ENCODE measurements at places on chromosomes 16 and 17.

GRCh38 chr17:1786708-1787107 lies 24.8 kb downstream of the SERPINF1 start:
- DNase-seq: no peak

GRCh38 chr17:68777856-68778694 lies 176.9 kb upstream of the FAM20A start:
- no peak for DNase-seq

DNA sequence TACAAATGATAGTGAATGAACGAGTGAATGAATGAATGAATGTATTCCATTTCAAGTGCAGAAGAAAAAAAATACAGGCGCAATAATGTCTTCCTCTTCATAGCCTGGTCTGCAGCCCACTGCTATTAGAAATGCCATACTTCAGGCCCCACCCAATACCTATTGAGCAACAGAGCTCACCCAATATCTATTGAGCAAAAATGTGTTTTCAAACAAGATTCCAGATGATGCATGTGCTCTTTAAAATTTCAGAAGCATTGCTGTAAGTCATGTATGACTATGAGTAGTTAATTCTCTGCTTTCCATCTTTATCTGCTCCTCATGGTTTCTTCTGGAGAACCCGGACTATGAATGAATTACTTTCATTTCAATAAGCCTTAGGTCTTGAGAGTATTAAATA lies 308.2 kb downstream of the XYLT1 start:
- DNase-seq: peak; percentile 51

GRCh38 chr17:5943982-5944381 lies 126.2 kb upstream of the WSCD1 start:
- DNase-seq: no peak

GRCh38 chr17:27544350-27545131 lies 86.4 kb upstream of the LGALS9 start:
- no peak for DNase-seq

- DNase-seq: no peak
These were observed 21.4 kb downstream of the ACTG1 start for GRCh38 chr17:81491181-81491581.

GRCh38 chr17:21160401-21160800 lies 33.6 kb downstream of the DHRS7B start:
- DNase-seq: no peak

- DNase-seq: peak; percentile 18
These were observed 855 bp downstream of the TUFM start for GRCh38 chr16:28845293-28845692.

GRCh38 chr16:23530062-23530461 lies 19.8 kb upstream of the GGA2 start:
- no peak for DNase-seq

DNA sequence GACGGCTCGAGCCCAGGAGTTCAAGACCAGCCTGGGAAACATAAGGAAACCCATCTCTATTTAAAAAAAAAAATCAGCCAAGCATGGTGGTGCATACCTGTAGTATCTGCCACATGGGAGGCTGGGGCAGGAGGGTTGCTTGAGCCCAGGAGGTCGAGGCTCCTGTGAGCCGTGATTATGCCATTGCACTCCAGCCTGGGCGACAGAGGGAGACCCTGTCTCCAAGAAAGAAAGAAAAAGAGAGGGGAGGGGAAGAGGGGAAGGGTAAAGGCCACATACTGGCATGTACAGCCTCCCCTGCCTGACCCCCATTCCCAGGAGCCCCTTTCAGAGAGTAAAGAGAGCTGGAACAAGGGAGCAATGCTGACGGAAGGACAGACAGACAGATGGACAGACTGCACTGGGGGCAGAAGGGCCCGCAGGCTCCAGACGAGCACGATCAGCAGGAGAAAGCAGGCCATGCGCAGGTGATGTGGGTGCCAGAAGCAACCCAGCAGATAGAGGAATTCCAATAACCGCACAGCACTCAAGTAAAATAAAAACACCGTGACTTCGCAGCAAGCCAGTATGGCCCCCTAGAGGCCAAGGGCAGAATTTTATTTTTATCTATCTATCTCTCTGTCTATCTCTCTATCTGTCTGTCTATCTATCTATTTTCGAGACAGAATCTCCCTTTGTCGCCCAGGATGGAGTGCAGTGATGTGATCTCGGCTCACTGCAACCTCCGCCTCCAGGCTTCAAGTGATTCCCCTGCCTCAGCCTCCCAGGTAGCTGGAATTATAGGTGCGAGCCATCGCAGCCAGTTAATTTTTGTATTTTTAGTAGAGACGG lies 27.1 kb upstream of the SNN start:
- peak; percentile 73 for DNase-seq

- no peak for DNase-seq
These were observed 18.9 kb downstream of the TRIM25 start for GRCh38 chr17:56894859-56895455.

DNA sequence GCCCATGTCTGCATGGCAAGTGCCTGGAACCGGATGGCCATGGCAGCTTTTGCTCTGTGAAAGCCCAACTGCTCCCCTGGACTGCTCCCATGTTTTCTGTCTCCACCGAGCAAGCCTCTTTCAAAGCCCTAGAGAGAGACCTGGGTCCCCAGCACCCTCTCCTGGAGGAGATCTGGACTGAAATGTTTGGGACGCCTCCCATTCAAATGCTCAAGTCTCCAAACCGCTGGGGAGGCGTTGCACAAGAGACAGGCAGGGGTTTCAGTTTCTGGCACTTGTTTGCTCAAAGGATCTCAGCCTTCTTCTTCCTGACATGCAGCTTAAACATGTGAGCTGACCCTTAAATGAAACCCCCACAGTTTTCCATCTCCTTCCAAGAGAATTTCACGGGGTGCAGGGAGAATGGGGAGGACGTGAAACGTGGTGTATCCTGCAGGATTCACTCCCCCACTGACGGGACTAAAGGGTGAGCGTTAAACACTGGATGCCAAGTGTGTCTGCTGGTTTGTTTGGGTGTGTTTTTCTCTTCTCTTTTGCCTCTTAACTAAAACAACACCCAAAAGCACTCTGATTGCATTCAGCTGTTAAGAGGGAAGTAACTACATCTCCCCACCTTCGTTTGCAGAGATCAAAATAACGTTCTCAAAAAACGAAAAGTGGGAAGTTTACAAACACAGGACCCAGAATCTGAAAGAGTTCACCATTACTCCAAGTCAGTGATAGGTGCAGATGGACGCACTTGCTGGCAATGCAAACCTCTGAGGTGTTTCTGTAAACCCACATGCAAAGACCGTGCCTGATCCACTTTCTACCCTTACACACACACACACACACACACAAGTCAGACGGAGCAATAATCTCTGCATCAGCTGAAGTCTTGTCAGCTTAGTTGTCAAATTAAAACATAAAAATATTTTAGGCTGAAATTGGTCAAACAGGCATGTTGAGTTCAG lies 256.9 kb downstream of the C16orf95 start:
- peak; percentile 53 for DNase-seq

DNA sequence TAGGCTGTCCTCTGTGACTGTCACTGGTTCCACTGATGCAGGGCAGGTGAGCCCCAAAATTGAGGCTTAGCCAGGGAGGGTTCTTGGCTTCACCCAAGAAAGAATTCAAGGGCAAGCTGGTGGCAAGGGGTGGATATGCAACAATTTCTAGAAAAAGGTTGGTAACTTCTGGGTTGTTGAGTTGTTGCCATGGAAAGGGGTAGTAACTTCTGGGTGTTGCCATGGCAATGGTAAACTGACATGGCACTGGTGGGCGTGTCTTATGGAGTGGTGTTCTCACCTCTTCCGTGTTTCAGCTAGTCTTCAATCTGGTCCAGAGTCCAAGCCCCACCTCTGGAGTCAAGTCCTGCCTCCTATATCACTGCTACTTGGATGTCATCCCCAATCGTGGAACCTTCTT lies 9.5 kb upstream of the GUCY2D start:
- DNase-seq: peak; percentile 39

GRCh38 chr17:40089077-40089895 lies 11.1 kb downstream of the NR1D1 start:
- DNase-seq: no peak

DNA sequence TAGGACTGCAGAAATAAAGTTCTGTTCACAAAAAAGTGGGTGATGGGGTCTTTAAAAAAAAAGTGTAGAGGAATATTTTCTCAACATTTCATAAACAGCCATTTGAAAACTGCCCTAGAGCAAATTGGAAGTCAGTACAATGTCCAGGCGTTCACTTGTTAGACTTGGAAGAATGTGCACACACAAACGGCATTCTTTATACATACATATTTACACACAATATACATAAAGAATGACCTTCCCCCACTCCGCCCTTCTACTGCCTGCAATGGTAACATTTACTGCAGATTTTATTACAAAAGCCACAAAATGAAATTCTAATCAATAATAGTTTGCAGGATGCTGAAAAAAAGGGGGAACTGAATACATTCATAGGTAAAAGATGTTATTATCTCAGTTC lies 103.4 kb upstream of the TOX3 start:
- no peak for DNase-seq

- peak; percentile 24 for DNase-seq
These were observed 424 bp downstream of the C17orf100 start for GRCh38 chr17:6651919-6652452.

Data from suppressor macrophage (primary cell).